ENCODE measurements at places on chromosomes 13 and 19. TPM values are rescaled to one million over a fixed set of nuclear protein-coding genes. Genes with fewer than 3 reads are reported as not detected.

- no peak for DNase-seq
These were observed 260.8 kb downstream of the DNAJC15 start for GRCh38 chr13:43284162-43284561.

DNA sequence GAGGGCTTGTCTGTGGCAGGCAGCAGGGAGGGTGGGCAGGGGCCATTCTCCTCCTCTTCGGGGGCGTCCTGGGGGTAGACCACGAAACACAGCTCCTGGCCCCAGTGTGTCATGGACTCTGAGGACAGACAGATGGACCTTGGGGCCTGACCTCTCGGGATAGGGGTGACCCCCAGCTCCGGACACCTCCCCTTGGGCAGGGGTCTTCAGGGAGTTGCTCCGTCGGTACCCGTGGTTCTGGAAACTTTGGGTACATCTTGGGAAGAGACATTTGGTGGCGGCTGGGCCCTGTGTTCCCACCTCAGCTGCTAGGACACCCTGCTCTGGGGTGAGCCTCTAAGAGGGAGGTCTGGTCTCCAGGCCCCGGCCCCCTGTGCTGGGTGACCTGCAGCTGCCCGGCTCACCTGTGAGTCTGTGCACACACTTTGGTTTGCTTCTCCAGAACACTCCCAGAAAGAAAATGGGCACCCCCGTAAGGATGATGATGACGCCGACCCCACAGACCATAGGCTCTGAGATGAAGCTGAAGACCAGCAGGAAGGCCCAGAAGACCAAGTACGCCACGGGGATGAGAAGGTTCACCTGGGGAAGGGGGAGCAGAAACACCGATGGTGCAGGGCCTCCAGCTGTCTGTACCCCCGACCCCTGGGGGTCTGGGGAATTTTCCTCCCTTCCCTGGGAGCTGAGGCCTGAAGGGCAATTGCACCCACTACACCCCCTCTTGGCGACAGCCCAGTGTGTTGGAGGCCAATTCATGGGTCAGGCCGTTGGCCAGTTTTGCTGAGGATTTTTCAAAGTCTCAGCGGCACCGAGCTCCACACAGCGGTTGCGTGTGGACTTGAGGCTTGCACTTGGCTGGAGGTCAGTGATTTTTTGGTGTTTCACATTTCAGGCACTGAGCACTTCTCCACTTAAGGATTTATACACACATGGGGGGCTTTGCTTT lies 15.0 kb downstream of the LRP3 start:
- no peak for DNase-seq

- DNase-seq = no peak
These were observed 12.1 kb upstream of the GPR4 start for GRCh38 chr19:45613926-45614725.

DNA sequence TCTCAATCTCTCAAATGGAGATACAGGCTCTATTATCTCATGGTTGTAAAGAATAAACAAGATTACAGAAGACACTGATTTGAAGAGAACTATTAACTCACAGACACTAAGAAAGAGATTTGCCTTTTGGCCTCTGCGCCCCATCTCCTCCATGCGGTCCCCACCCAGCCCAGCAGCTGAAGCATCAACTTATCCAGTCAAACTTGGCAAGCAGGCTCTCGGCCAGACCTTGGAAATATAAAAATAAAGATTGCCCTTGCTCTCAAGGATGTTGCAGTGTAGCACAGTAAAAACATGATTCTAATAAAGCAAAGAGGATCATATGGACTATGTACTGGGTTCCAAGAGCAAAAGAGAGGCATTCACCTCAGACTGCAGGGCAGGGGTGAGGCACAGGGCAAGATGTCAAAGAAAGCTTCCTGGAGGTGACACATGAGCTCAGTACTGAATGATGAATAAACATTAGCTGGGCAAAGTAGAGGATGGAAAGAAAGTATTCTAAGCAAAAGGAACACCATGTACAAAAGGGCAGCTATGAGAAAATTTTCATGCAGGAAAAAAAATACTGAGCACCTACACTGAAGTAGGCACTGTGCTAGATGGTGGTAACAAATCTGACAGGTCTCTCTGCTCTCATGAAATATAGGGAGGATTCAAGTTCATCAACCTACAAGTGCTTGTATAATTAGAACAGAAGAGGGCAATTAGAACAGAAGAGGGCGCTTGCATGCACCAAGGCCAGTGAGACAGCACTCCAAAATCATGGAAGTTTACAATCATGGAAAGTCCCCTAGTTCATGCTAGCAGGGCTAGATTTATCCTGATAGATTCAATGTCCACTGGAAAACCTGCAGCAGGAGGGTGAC lies 85.0 kb downstream of the SACS start:
- no peak for DNase-seq

The ZNF208 gene
- total RNA-seq = not detected

The UNC13A gene
- 10.7 TPM for total RNA-seq

GRCh38 chr13:43546816-43547215 lies 240.0 kb downstream of the ENOX1 start:
- no peak for DNase-seq

GRCh38 chr19:40335855-40336600 lies 12.2 kb downstream of the C19orf47 start:
- DNase-seq = no peak
